CD4-positive, alpha-beta T cell treated with Interleukin-4 for 1 hour (primary cell): ENCODE measurements at places on chromosomes 6 and 20.

- no peak for DNase-seq
These were observed 30.7 kb downstream of the NCR2 start for GRCh38 chr6:41366150-41366549.

DNA sequence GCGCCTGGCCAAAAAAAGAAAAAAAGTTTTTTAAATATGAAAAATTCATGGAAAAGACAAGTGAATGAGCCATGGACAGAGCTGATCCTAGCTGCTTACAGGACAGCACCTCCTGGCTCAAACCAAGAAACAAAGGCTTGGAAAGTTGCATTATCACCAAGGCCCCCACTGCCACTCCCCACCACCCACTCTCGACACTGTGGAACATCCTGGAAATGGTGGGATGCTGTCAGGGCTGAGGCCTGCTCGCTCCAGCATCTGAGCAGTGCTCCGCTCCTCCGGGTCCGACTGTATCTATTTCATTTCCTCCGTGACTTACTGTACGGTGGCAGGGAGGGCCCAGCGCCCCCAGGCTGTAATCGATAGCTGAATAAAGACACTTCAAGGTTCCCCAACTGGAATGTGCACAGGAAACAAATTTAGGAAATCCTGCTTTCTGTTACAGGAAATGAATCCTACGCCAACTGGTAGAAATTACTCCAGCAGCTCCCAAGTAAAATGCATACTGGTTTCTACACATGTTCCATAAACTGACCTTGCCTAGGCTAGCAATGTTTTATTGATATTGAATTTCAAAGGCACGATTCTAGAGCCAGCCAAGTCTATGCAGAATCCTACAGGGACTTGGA, 109.5 kb upstream of the NFATC2 start:
- DNase-seq: no peak

- no peak for DNase-seq
These were observed 24.5 kb downstream of the SIRPB1 start for GRCh38 chr20:1595333-1595732.

- DNase-seq: peak; percentile 49
These were observed 222.8 kb downstream of the LY86 start for GRCh38 chr6:6811128-6812009.

DNA sequence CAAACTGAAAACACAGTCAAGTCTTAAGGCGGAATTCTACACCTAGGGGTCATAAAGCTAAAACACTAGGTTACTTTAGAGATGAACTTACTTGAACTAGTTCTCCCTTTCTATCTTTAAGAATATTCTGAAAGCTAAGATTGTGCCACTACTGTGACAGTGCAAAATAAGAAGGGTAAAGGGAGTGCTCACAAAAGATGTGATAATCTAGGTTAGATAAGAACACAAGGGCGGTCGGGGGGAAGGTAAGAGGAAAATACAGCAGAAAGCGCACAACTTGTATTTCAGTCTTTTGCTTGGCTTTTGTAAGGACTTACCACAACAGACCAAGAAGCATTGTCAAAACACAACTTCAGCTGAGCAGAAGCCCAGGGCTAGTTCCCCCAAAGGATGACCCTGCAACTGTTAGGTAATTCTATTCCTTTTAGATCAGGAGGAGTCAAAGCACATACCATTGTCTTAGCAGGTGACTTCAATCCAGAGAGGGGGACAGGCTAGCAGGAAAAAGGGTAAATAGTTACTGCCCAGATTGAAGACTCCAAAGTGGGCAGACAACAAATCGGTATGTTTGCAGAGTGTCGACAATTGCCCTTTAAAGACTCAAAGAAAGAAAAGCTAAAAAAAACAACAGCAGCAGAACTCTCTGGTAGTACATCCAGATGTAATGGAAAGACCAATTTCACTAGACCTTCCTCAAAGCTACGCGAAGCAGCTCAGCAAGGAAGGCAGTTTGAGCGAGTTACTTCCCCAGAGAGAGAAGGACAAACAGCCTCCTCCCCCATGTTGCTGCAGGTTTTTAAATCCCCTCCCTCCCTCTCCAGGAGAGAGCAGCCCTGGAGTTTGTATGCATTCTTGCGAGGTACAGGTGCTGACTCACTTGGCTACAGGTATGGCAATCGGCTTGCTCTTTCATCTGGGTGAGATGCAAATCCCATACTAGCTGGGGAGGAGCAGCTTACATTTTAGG, 59.0 kb downstream of the RIPOR2 start:
- no peak for DNase-seq

DNA sequence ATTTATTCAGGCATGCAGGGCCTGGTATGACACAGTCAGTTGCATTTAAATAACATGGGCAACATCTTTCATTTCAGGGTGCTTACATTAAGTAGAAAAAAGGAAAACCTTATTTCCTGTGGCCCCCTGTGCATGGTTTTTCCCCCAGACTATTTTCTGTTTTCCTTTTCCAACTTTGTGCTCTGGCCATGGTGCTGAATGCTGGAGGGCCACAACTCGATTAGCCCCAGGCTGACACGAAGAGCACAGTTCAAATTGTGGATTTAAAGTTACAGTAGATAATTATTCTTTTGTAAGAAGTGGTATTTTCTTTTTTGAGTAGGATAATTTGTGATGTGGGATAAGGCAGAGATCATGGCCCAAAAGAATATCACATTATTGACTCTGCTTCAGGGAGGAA, 332.0 kb downstream of the HAO1 start:
- DNase-seq: no peak

- DNase-seq: no peak
These were observed 3.6 kb downstream of the YTHDF1 start for GRCh38 chr20:63212393-63212730.
